ENCODE measurements at places on chromosomes 7 and 10.

DNA sequence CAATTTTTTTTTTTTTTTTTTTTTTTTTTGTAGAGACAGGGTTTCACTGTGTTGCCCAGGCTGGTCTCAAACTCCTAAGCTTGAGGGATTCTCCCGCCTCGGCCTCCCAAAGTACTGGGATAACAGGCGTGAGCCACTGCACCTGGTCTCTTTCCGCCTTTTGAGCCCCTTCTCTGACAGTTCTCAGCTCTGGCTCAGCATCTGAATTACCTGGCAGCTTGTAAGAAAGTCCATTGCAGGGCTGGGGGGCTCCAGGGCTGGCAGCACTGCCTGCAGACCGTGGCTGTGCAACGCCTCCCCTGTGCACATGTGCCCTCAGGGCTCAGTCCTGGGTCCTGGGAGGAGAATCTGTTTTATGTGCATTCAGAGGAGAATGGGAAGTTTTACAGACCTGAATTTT lies 37.6 kb downstream of the VWA2 start:
- no peak for DNase-seq

- DNase-seq = no peak
Observed at GRCh38 chr10:110389255-110389654, 84.5 kb upstream of the SMNDC1 start.

GRCh38 chr7:69129524-69129923 lies 468.8 kb upstream of the AUTS2 start:
- DNase-seq = no peak

DNA sequence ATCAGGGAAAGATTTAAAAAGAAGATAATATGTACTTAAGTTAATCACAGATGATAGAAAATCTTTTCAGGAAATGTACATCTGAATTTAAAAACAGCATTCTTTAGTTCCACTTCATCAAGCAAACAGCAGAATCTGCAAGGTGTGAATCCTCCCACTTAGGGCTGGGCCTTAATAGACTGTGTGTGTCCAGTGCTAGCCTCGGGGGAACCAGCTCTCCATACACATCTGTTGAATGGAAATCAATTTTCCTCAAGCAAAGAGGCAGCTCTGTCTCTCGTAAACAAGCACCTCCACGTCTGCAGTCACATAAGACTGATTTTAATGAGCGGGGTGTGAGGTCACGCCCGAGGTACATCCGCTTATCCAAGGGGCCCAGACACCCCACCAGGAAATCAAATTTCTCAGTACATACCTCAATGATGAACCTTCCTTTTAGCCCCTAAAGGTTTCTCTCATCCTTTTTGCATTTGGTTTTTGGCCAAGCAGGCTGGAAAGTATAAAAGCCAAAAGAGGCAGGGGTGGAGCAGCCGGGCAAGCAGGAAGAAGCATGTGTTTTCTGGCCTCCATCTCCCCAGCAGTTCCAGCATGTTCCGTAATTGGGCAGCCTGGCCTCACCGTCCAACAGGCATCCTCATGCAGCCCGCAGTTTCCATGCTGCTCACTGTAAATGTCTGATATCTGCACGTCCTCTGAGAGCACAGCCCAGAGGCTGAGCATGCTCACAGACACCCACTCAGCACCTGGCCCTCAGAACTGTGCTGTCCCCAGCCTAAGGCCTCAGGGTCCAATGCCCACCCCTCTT lies 131.3 kb downstream of the GLI3 start:
- DNase-seq = no peak

DNA sequence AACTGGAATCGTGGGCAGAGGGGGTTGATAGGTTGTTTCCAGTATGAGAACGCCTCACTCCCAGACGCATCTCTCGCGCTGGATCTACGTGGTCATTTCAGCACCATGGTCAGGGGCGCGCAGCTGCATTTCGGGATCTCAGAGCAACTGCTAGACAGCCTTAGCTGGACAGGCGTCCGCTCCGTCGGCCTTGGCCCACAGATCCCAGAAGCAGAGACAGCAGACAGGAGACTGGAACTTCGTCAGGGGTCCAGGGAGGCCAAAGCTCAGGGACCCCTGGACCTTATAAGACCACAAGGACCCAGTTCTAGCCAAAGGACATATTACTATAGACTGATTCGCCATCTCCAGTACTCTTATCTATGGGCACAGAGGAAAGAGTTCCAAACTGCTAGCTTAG lies 5.3 kb downstream of the NEUROG3 start:
- no peak for DNase-seq

GRCh38 chr7:4667776-4668509 lies 14.2 kb upstream of the FOXK1 start:
- no peak for DNase-seq

DNA sequence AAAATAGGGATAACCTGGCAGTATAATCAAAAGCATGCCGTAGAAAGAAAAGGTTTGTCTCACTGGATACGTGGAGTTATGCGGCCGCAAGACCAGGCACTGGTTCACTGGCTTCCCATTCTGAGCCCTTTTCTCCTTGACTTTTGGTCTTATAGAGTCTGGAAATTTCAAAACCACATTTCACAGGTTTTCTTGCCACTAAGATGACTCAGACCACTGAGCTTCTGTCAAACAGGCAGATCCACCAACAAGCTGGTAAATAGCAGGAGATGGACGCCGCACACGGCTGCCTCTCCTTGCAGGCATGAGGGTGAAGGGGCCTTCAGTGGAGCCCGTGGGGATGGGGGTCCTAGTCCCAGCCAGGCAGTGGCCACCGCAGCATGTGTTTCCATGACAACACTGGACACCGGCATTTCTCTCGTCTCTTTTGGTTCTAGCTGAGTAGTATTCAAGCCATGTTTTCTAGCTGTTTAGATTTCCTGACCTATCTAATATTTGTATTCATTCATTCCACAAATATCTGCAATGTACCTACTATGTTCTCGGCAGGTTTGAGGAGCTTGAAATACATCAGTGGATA lies 55.5 kb downstream of the KLF6 start:
- no peak for DNase-seq

DNA sequence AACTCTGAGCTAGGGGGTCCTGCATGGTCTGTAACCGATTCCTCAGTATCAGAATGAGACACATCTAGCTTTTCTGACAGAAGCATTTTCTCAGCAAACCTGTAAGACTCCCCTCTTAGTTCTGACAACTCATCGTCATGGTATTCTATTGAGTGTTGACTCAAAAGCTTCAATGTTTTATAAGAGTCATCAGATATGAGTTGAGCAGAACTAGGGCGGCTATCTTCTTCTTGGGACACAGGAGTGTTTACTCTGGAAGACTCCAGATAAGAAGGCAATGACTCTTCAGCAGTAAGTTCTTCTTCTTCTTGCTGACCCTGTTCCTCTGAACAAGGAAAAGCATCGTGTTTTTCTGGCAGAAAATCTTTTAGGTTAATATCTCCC lies 167.0 kb upstream of the CCDC6 start:
- no peak for DNase-seq
